NCI-H1105 (cell line): ENCODE measurements at places on chromosomes 16 and 17.

GRCh38 chr16:79612207-79612606, 11.7 kb upstream of the MAF start:
- DNase-seq = no peak

DNA sequence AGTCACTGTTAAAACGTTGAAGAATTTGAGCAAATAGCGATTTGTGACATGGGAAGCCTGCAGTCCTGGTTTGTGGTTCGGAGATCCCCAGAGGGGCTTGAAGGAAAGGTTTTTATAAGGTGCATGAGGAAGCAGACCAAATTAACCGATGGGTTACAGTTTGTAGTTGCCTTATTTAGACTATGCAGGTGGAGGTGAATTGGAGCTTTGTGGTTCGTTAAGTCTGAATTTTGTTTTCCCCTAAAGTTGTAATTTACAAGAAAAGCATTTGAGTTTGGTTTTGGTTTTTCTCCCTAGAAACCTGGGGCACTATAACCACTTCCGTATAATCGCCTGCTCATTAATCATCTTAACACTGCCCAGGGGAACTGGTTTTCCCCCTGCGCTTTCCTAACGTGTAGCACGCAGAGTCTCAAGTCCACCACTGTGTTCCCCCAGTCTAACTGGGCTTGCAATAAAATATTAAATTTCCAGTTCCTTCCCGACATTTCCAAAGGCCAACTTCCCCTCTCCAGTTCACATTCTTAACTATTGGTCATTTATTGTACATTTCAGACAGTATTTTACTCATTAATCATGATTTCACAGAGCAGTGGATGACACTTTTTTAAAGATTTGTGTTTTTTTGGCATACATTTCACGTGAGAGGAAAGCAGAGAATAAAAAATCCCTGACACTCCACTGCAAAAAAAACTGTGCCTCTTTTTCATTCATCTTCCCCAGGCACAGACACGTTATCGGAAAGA, 932 bp downstream of the ZNF267 start:
- DNase-seq = peak; percentile 2

DNA sequence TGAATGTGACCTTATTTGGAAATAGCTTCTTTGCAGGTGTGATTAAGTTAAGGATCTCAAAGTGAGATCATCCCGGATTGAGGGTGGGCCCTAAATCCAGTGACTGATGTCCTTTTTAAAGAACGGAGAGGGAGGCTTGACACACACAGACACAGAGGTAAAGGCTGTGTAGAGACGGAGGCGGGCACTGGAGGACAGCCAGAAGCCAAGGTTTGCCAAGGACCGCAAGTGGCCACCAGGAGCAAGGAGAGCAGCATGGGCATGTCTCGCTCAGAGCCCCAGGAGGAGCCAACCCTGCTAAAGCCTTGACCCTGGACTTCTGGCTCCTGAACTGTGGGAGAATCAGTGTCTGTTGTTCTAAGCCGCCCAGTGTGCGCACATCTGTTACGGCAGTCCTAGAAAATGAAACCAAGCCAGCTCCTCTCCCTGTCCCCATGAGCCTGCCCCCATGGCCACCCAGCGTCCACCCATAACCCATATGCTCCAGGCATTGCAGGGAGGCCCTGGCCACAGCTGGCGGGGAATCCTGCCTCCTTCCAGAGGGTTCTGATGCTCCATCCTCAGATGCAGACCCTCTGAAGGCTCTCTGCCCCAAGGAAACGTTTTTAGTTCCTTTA, 15.2 kb downstream of the CNGB1 start:
- no peak for DNase-seq

DNA sequence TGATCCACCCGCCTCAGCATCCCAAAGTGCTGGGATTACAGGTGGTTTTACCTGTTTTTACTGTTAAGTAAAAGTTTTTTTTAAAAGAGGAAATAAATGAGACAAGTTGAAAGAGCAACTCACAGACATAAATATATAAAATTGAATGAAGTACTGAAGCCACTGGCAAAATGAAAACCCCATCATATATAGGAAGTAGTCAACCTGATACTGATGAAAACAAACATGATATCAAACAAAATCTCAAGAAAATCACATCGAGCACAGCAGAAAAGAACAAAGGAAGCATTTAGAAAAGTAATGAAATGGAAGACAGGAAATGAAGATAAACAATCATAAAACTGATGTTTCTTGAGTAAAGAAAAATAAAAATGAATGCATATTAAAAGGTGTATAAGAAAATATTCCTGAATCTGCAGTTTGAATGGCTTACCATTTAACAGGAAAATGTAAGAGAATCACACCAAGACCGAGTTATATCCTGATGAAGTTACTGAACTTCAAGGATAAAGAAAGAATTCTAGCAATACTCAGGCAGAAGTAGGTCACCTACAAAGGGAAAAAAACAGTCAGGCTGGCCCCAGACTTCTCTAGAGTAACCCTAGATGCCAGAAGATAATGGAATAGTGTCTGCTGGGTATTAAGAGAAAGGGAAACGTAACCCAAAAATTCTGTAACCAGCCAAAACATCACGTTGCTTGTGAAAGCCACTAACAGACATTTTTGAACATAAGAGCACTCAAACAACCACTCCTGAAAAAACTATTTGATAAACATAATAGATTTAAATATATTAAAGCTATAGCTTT, 31.5 kb downstream of the UBE2G1 start:
- DNase-seq = no peak

DNA sequence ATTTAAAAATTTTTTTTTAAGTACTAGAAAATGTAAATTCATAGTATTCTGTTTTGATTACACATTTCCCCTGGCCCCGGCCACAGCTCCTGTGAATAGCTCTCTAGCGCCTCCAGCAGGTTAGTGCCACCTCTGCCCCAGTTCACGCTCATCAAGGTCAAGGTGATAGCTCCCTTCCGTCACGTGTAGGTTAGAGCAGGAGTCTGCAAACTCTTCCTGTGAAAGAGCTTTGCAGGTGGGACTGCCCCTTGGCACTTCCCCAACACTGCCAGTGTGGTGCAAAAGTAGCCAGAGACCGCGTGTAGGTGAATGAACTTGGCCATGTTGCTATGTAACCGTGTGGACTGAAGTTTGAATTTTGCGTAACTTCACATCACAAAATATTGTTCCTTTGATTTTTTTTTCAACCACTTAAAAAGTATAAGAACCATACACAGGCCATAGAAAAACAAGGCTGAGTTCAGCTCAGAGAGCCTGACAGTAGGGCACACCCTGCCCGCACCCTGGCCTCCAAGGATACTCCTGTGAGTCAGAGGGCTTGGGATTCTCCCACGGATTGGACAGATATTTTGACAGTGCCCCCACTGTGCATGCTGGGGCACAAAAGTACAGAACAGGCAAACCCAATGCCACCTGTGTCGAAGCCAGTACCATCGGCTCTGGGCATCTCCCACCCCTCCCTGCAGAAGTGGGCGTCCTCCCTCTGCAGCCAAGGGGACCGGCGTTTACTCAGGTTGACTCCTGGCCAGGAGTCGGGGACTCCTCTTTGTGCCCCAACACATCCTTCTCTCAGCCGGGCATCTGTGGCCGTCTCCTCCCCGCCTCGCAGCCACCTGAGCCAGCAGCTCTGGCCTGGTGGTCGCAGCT, 92.0 kb upstream of the CHMP6 start:
- DNase-seq = no peak

- DNase-seq = no peak
These were observed 94.5 kb downstream of the ZDHHC7 start for GRCh38 chr16:84916850-84917249.

DNA sequence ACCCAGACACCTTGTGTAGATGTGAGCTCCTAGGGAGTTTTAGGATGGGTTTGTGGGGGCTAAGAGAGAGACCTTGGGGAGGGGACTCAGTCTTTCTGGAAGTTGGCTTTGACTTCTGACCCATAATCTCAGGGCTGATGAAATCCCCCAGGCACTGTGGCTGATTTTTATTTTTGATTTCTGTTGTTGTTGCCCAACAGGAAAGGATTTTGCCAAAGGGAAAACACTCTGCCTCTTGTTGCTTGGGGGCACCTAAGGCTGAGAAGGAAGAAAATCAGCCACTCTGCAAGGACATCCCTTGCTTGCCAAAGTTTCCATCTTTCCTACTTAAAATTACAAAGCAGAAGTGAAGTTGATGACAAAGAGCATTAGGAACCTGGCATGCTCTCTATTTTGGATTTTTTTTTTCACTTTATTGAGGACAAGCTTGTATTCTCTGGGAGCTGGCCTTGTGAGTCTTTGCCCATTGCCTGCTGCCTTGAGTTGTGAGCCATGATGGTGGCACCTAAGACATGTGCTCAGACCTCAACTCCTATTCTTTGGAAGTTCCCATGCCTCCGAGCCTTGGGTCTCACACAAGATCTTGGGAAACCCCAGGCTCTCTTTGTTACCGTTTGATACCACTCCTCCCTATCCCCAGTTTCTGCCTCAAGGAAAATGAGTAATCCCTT, 3.2 kb upstream of the C1QTNF1 start:
- no peak for DNase-seq

DNA sequence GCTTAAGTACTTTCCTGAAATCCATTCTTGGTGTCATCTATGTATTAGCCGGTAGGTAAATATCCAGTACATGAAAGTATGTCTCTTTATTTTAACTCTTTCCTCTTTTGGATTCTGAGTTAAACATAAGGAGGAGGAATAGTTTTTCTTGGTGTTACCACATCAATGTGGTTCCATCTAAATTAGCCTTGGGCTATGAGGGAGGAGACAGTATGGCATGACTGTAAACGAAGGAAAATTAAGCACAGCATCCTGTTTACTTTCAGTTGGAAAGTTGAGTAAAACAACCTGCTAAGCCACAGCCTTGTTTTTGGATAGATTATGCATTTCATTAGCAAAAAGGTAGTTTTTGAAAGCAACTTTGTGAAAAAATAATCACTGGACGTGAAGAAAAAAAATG, 693.0 kb upstream of the SOX9 start:
- no peak for DNase-seq

DNA sequence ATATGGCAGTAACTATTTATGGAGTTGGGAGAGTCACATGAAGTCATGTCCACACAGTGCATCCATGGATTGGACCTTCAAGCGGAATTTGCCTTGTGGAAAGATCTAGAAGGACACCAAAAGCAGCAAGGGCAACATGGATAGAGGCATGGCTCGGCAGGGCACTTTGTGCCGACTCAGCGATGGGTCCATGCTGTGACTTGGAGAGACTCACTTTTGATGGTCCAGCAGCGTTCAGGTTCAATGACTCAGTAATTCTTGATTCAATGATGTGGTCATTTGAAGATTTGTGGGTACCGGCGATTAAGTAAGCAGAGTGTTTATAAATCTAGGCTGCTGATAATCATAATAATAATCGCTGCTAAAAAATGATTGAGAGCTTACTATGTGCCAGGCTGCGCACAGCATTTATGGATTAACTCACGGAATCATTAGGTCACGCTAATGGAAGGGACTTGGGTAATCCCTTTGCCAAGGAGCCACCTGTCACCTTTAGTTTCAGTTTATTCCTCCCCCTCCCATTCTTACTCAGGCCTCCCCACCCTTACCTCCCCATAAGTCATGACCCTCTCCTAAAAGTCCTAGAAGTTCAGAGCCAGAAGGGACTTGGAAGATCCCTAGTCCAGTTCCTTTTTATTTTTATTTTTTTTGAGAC, 127.5 kb upstream of the CRHR1 start:
- DNase-seq = no peak

- DNase-seq = no peak
These were observed 39.4 kb upstream of the RBFOX3 start for GRCh38 chr17:79650283-79650682.

DNA sequence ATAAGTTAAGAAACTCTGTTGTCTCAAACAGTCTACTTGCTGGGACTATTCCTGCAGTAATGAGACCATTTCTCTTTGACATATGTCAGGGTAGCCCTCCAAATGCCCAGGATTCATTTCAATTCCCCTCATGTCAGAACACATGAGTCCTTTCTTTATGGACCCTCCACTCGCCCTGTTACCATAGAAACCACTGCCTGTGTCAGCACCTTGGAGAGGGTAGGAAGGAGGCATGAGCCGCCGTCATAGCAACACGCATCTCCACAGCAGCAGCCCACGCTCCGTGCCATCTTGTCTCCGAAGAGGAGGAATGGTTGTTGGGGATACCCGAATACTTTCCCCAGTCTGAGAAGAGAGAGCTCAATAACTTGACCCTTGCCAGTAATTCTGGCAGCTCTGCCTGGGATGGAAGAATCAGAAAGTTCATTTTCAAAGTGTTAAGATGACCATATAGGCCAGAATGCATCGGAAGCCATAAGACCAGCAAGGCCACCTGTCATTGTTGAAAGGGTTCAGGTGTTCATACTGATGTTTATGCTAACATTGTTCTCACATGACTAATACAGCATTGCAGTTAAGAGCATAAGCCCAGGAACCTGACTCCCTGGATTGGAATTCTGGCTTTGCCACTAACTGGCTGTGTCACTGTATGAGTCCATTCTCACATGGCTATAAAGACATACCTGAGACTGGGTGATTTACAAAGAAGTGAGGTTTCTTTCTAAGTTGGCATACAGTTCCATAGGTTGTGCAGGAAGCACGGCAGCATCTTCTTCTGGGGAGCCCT, 141.3 kb downstream of the ABCC12 start:
- DNase-seq = no peak

DNA sequence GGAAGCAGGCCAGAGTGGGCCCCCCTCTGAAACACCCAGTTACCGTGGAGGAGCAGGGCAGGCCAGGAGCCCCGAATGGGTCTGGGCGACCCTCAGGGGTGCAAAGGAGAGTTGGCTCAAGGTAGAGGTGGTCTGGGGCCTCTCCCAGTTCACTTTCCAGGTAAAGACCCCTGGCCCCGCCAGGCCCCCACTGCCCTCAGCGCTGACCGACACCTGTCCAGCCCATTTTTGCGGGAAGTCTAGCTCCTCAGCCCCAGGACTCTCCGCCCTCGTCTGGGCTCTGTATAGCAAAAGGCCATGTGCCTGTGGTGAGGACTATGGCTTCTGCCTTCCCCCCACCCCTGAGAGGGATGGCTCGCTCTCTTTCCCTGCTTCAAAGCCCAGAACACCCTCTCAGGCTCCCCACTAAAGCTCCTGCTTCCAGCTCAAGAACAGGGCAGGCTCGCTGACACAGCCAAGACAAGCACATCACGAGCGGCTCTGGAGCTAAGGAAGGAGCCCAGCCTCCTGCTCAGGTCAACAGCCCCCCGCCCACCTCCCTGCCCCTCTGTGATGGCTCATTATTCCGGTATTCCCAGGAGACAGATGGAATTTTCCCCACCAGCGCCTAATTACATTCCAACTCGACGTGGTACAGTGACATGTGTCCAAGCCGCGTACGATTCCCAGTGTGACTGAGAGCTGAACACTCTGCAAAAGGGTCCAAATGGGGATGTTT, 59.4 kb downstream of the RTN4RL1 start:
- DNase-seq = no peak

DNA sequence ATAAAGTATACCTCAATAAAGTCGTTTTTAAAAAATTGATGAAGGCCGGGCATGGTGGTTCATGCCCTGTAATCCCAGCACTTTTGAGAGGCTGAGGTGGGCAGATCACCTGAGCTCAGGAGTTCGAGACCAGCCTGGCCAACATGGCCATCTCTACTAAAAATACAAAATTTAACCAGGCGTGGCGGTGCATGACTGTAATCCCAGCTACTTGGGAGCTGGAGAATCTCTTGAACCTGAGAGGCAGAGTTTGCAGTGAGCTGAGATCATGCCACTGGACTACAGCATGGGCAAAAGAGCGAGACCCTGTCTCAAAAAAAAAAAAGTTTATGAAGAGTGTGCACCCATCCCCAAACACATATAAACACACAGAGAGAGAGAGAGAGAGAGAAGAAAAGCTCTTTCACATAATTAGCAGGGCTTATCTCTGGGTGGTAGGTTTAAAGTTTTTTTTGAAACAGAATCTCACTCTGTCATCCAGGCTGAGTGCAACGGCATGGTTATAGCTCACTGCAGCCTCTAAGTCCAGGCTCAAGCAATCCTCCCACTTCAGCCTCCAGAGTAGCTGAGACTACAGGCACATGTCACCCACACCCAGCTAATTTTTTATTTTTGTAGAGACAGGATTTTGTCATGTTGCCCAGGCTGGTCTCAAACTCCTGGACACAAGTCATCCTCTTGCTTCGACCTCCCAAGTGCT, 3.0 kb downstream of the SREBF1 start:
- no peak for DNase-seq
